ENCODE measurements at places on chromosomes 16 and 17. TPM values are rescaled to one million over a fixed set of nuclear protein-coding genes. Genes with fewer than 3 reads are reported as not detected.

Gene CETP
- not detected for total RNA-seq

Gene NHLRC4
- 4.7 TPM for total RNA-seq

Gene CCL4L2
- not detected for total RNA-seq

Gene LDHD
- total RNA-seq: 0.43 TPM

Gene CDRT4
- total RNA-seq: 1.5 TPM

Gene ACAP1
- total RNA-seq: 3.3 TPM

Gene AGRP
- total RNA-seq: not detected

Gene LRRC46
- total RNA-seq: not detected

Gene PRSS36
- total RNA-seq: 0.17 TPM

Gene SYNGR3
- 2.7 TPM for total RNA-seq

Gene ARHGDIG
- 0.77 TPM for total RNA-seq

Gene SEPTIN12
- not detected for total RNA-seq

Gene KRTAP4-9
- total RNA-seq: not detected

Gene TEX2
- 20.6 TPM for total RNA-seq

Gene APOH
- total RNA-seq: not detected

Gene MYO15A
- total RNA-seq: 2.7 TPM

Gene MT1M
- total RNA-seq: 3.9 TPM

Gene SLC47A1
- not detected for total RNA-seq

Gene RND2
- total RNA-seq: 0.60 TPM

Gene CDRT15
- not detected for total RNA-seq

Gene CTRL
- 2.3 TPM for total RNA-seq

Gene LONP2
- 61.0 TPM for total RNA-seq

Gene KCNH4
- not detected for total RNA-seq

Gene KCNJ18
- total RNA-seq: not detected

Gene MYH1
- total RNA-seq: not detected

Gene CD7
- total RNA-seq: not detected

Gene RIPOR1
- 21.6 TPM for total RNA-seq

Gene TBC1D3C
- not detected for total RNA-seq

Gene CDH11
- 156 TPM for total RNA-seq

Gene MAP1LC3B
- 24.0 TPM for total RNA-seq

Gene NUDT7
- 5.5 TPM for total RNA-seq

Gene GAS2L2
- total RNA-seq: not detected

Gene CRHR1
- total RNA-seq: not detected

Gene EVPLL
- total RNA-seq: not detected

Gene SOX8
- 0.16 TPM for total RNA-seq

Gene INCA1
- total RNA-seq: 0.09 TPM

Gene KRTAP2-3
- total RNA-seq: not detected

Gene WSCD1
- 0.16 TPM for total RNA-seq

Gene MMP25
- total RNA-seq: not detected

Gene KRT20
- total RNA-seq: not detected

Gene SREBF1
- total RNA-seq: 43.2 TPM

Gene TOM1L2
- total RNA-seq: 18.0 TPM

Gene CD300LG
- total RNA-seq: not detected

Gene TRPV2
- 63.0 TPM for total RNA-seq

Gene LLGL2
- total RNA-seq: 0.47 TPM

Gene TPSD1
- total RNA-seq: not detected

Gene ACSM2B
- total RNA-seq: not detected

Gene SRL
- 0.47 TPM for total RNA-seq

Gene MEFV
- under 0.01 TPM for total RNA-seq

Gene SULT1A2
- not detected for total RNA-seq

Gene SPATA32
- not detected for total RNA-seq

Gene GCGR
- not detected for total RNA-seq

Gene SMCR8
- total RNA-seq: 12.9 TPM

Gene ALOX12B
- total RNA-seq: not detected

Gene KATNIP
- 18.8 TPM for total RNA-seq

Gene HYDIN
- 0.26 TPM for total RNA-seq

Gene C16orf46
- total RNA-seq: 0.34 TPM

Gene FOXN1
- not detected for total RNA-seq

Gene BICDL2
- 0.32 TPM for total RNA-seq

All from bronchial smooth muscle cell (primary cell).